Caki2 (cell line): ENCODE measurements at places on chromosomes 1 and 21. TPM values are rescaled to one million over a fixed set of nuclear protein-coding genes. Genes with fewer than 3 reads are reported as not detected.
A peak's percentile ranks its signal among the peaks of the same experiment; 100 is the strongest.

SYT6 gene
- total RNA-seq: not detected in 2 replicates

DNA sequence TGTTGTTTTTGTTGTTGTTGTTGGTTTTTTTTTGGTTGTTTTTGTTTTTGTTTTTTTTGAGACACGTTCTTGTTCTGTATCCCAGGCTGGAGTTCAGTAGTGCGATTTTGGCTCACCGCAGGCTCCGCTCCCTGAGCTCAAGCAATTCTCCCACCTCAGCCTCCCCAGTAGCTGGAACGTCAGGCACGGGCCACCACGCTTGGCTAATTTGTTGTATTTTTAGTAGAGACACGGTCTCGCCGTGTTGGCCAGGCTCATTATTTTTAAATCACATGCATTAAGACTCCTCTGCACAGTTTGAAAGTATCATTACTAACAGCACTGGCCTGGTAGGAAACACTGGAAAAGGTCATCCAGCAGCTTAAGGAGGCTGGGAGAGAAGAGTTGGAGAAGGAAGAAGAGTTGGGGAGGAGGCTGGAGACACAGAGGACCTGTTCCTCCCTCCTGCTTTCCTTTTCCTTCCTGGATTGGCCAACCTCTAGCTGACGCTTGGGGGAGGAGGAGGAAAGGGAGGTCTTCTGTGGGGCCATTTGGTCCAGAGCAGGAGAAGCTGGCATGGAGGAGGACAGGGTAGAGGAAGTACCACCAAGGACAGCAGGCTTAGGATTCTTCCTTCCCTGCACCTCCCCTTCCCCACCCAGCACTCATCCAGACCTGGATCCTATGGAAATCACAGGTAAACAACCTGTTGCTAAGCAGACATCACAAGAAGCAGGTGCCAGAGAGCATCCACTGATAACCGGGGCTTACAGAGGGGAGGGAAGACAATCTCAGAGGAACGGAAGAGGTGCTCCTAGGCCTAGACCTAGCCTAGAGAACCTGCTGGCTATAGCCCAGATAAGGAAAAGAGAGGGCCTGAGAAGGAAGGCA is 71.9 kb upstream of the GOLT1A start:
- DNase-seq: peak; percentile 41

PTGS2 gene
- total RNA-seq: 0.03 and 0.20 TPM in 2 replicates

DNA sequence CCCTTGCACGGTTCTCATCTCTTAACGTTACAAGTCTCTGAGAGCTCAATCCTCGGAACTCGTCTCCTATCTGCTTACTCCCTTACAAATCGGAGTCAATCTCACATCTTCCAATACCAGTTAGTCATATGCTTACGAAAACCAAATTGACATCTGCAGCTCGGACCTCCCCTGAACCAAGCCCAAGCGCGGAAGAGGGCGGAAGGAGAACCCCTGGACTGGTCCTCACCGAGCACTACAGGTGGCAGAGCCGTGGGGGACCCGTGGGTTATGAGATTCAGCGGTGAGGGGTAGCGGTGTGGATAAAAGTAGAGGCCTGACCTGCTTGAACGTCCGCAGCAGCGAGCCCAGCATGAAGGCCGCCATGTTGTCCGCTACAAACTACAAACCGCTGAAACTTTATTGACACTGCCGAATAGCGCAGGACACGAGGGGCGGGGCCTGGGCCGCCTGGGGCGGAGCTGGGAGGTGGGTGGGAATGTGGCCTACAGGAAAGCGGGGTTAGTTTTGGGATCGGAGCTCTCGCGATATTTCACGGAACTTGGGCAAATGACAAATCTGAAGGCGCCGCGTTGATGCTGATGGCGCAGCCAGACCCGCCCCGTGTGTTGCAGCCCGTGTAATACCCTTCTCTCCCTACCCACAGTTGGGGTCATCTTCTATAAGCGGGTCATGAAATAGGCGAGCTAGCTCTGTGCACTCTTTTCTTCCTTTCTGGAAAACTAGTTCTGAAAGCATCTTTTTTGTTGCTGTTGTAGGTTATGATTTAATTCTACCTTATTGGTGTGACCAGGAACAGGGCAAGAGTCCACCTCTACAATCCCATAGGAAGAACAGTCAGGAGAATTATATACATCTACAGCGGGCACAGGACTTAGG is at the start of gene MRPS14:
TSS of gene MRPS14 (minus strand) at position 383 of the 879 bp plus-strand sequence. CDS start at position 366, 17 bp downstream.
- peak; percentile 93 for DNase-seq

DNA sequence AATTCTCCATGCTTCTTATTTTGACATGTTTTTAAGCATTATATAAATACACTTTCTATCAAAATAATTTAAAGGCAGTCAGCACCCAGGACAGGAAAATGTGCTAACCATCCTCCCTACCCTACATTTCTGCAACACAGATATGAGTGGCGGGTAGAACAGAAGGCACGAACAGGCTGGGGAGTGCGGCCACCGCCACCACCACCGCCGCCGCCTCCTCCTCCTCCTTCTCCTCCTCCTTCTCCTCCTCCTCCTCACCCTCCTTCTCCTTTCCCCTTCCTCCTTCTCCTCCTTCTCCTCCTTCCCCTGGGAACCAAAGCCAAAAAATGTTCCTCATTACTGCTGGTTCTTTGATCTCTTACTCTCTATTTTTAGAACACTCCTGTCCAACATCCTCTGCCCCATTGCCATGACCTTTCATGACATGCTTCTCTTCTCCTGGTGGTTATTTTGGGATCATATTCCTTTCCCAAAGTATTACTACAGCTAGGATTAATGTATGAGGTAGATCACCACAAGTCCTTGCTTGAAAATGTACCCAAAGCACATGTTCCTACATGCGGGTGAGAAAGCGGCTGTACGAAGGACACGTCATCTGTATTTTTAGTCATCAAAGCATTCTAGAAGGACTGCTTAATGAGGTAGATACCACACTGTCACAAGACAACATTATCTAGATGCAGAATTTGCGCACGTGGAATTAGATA is 24.5 kb upstream of the CCN1 start:
- DNase-seq: no peak

GRCh38 chr1:119787776-119788175 is 19.1 kb upstream of the HMGCS2 start:
- DNase-seq: no peak

- DNase-seq: peak; percentile 63
Observed at GRCh38 chr1:1407636-1408318, 684 bp upstream of the MRPL20 start.

DNA sequence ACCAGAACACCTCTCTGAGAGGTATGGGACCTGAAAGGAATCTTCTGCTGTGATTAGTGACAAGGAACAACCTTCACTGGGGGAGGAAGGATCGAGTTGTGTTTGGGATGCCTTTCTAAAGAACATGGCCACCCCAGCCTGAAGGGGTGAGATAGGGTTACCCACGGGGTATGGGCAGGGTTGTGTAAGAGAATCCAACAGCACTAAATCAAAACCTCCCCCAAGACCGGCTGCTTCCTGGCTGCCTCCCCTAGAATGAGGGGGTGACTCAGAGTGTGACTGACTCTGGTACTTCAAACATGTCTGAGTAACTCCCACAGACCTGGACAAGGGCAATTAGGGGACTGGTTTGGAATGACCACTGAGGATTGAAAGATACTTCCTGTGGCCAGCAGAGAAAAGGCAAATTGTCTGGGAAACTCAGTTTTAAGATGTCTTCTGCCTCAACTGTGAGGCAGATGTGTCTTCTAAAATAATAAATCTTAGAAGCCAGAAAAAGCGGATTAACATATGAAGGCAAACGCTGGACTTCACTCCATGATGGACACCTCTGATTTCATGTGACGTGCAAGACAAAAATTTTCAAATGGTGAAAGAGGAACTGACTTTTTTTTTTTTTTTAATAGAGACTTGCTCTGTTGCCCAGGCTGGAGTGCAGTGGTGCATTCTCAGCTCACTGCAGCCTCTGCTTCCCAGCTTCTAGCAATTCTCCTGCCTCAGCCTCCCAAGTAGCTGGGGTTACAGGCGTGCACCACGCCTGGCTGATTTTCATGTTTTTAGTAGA is 6.7 kb upstream of the PTPN14 start:
- DNase-seq: no peak

GRCh38 chr1:16324456-16324890 is 27.8 kb downstream of the FBXO42 start:
- peak; percentile 30 for DNase-seq

GRCh38 chr1:156460525-156460924 is 40.0 kb downstream of the MEF2D start:
- no peak for DNase-seq

RCAN1 gene
- 5.6 and 6.3 TPM in 2 replicates for total RNA-seq

DNA sequence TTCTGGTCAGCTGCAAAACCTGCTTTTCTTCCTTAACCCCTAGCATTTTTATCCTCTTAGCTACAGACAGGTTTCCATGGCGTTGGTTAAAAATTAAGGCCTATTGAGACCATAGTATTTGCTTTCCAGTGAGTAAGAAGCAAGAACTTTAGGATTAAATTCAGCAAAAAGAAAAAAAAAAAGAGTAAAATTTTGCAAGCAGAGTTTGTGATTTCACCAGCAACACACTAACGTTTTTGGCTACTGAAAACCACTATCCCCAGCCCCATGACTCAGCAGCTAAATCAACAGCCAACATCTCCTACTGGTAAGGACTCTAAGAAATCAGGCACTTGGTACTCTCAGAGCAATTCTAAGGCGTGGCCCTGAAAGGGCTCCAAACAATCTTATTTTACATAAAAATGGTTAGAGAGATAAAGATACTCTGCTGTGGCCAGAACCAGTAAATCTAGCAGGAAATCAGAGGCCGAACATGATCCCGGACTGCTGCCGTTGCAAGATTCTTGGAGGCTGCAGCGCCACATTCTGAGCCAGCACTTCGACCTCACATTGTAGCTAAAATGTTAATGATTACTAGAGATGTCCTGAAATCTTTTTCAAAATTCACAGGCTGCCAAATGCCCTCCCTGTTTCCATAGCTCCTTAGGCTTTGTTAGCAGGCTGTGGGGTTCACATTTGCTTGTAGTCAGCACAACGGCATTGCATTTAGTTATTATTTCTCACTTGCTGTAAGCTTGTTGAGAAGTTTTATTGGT is 1.6 kb upstream of the ENO1 start:
- peak; percentile 89 for DNase-seq

DNA sequence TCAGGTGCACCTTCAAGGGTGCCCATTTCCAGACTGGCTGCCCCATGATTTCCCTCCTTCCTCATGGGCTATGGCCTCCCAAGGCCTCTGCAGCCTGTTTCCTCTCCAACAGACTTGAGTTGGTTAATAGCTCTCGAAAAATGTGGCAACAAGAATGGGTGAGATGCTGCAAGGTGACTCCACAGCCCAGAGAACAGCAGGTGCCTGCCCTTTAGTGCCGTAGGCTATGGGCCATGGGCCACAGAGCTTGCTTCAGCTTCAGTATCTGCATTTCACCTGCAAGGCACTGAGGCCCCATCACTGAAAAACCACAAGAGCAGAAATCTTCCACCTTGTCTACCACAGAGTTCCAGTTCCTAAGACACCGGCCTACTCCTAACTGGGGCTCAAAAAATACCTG is 122.0 kb downstream of the ETS2 start:
- DNase-seq: no peak

DNA sequence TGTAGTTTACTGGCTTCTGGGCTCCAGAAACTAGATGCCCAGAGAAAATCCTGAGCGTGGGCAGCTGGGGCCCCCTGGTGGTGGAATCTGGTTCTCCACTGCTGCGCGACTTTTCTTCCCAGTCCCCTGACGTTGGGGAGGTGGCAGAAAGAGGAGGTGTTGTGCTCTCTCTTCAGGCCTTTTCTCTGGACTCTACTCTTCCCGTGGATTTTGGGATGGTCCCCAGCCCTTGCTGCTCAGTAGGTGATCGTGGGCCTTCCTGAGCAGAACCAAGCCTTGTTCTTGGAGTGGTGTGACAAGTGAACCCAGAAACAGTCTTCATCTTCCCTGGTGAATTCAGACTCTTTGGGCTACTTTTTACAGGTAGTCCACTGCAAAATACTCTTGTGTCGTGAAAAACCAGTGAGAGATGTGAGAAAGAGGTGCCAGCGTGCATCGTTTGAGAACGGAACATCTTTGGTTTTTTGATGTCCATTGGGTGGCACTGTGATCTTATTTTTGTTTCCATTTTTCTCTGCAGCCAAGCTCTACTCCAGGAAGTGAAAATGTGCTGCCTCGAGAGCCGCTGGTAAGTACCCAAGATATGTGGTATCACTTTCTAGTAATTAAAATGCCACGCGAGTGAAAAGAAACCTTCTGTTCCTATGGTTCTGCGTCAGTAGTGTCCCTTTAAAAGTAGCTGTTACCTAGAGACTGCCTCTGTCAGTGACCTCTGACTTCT is 20.2 kb downstream of the PEX14 start:
- peak; percentile 67 for DNase-seq

DNA sequence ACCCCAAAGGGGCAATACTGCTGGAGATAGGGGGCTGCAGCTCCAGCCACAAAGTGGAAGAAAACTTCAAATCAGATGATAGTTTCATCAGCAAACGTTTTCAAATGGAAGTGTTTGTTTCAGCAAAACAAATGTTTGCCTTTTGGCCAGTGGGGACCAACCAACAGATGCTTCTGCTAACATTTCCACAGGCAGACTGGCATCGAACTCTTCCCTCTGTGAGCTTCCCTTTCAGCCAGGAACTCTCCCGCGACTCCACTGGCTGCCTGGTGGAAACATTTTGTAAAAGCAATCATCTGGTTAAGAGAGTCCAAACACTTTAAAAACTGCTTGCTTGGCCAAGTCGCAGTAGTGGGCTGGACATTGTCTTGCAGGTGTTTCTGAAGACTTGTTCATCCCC is 30.7 kb downstream of the CENPF start:
- DNase-seq: no peak

LCE1D gene
- not detected in 2 replicates for total RNA-seq

DNA sequence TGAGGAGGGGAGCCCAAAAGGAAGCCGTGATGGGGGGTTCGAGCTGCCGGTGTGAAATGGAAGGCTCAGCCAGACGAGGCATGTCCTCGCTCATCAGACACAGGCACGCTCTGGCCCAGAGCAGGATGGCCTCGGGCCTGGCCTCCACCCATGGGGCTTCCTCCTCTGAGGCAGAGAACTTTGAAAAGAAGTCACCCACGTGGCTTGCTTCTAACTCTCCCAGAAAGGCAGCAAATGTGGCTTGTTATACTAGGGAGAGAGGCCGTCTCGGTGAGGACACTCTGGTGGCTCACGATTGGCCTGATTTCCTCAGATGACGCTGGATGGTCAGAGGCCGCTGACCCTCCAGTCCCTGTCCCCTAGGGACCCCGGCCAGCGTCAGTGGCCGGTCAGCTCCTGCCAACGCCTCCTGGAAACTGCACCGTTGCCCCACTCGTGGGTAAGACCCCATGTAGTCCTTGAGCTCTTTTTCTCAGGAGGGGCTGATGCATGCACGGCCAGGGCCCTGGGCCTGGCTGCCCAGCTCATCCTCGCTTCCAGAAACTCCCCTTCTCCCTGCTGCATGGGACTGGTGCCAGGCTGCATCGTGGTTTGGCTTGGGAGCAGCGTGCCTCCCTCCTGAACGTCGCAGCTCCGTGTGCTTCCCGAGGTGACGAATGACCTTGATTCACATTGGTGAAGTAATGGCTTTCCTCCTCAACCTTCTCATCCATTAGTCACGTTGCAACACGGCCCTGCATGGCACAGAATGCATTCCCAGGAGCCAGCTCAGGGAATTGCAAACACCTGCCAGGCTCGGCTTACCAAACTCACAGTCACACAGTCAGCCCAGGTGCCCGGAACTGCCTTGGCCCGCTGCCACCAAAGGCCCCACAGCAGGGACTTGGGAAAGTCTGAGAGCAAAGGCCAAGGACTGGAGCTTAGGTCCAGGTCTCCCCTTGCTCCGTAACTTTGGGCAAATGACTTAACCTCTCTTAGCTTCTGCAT is 58.8 kb downstream of the TOMM20 start:
- DNase-seq: peak; percentile 89

TFF2 gene
- not detected in 2 replicates for total RNA-seq

EPHA2 gene
- total RNA-seq: 64.0 and 81.3 TPM in 2 replicates

GRCh38 chr1:207328004-207328403 is 6.5 kb downstream of the CD55 start:
- DNase-seq: no peak

- no peak for DNase-seq
Observed at GRCh38 chr1:50038237-50038809, 14.6 kb upstream of the AGBL4 start.
